ENCODE measurements at places on chromosomes 1 and 21.

DNA sequence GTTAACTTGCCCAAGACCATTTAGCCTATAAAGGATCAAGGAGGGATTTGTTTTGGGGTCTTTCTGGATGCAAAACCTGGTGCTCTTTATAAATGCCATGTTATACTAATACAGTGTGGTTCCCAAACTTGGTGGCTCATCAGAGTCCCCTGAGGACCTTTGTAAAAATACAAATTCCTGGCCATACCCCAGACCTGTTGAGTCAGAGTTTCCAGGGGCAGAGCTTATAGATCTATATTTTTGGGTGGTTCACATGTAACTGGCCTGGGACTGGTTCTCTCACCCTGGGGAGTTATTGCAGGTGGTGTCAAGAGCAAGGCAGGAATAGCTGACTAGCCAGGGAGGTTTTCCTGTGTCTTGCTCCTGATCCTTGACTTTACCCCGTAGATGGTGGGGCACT lies 136.9 kb upstream of the HNRNPU start:
- DNase-seq = no peak

GRCh38 chr1:206518206-206518605 lies 10.9 kb downstream of the RASSF5 start:
- no peak for DNase-seq

- no peak for DNase-seq
Measured at GRCh38 chr1:12692967-12693782, 22.7 kb upstream of the AADACL3 start.

DNA sequence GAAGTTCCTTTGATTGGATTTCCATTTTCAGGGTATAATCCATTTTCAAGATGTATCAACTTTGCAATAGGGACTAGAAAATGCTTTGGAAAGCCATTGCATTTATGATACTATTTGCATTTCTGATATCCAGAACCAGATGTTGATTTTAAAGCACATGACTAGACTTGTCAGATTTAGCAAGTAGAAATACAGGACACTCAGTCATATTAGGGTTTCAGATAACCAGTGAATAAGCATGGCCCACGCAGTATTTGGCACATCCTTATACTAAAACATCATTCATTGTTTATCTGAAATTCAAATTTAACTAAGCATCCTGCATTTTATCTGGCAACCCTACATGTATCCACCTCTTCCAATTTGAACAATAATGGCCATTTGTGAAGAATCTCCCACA lies 113.3 kb upstream of the DPT start:
- no peak for DNase-seq

- no peak for DNase-seq
Measured at GRCh38 chr1:207815913-207816291, 64.0 kb downstream of the CD46 start.

All from NCI-H510A (cell line).